Fibroblast of skin of back (primary cell): ENCODE measurements at places on chromosomes 6 and 20.

- no peak for DNase-seq
These were observed 68.0 kb downstream of the CD164 start for GRCh38 chr6:109314313-109314712.

DNA sequence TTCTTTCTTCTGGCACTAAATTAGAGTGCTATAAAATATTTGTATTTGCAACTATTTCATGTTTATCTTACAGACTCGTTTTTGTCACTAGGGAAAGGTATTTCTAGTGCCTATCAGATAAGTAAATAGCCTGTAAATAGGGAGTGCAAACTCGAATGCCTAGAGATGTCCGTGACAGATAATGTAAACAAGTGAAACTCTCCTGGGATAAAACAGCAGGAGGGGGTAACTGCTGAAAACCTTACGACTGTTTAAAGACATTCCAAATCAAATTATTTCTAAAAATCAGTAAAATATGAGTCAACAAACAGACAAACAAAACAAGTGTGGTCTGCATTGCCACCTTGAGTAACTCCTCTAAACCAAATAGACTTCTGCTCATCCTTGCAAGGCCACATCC is 932.1 kb downstream of the EYS start:
- no peak for DNase-seq

- no peak for DNase-seq
These were observed 4.4 kb upstream of the RBM38 start for GRCh38 chr20:57386762-57387161.

DNA sequence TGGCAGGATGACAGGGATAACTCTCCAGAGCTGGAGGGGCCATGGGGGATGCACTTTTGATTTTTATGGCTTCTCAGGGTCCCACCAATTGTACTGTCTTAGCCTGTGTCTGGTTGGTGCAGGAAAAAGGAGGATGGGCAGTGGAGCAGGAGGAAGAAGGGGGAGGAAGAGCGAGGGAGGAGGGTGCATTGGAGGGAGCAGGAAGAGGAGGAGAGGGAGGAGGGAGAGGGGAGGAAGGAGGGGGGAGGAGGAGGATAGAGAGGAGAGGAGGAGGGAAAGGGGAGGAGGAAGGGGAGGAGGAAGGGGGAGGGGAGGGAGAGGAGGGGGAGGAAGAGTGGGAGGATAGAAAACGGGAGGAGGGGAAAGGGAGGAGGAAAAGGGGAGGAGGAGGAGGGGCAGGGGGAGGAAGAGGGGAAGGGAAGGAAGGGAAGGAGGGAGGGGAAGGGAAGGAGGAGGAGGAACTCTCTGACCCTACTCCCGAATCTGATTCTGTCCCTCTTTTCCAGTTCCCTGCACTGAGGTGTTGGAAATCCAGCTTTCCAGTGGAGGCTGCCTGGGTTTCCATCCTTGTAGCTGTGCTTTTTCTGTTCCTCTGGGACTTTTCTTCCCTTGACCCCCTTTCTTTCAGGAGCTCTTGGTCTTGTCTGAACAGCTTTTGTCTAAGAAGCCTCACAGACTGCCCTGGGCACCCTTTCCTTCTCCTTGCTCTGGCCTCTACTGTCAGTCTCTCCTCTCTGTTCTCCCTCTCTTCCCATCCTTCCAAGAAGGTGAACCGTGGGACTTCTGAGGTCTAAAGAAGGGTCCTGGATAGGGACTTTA is 149.4 kb downstream of the DHX35 start:
- no peak for DNase-seq

DNA sequence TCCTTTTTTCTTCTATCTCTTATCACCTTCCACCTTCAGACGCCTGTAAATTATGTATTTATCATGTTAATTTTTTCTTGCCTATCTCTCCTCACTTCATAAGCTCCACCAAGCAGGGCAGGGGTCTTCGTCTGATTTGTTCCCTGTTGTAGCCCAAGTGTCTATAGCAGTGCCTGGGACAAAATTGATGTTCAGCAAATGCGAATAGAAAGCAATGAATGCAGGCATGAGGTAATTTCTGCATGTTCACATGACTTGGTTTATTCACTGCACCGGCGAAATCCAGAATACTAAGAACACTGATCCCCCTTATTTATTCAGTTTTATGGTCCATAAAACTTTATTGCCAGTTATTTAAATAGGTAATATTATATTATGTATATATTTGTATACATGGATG is 162.1 kb downstream of the TBC1D7 start:
- DNase-seq: no peak

- DNase-seq: no peak
These were observed 1.7 kb downstream of the RNF5 start for GRCh38 chr6:32179766-32180405.

GRCh38 chr6:145823328-145823944 is 8.8 kb upstream of the FBXO30 start:
- DNase-seq: no peak

DNA sequence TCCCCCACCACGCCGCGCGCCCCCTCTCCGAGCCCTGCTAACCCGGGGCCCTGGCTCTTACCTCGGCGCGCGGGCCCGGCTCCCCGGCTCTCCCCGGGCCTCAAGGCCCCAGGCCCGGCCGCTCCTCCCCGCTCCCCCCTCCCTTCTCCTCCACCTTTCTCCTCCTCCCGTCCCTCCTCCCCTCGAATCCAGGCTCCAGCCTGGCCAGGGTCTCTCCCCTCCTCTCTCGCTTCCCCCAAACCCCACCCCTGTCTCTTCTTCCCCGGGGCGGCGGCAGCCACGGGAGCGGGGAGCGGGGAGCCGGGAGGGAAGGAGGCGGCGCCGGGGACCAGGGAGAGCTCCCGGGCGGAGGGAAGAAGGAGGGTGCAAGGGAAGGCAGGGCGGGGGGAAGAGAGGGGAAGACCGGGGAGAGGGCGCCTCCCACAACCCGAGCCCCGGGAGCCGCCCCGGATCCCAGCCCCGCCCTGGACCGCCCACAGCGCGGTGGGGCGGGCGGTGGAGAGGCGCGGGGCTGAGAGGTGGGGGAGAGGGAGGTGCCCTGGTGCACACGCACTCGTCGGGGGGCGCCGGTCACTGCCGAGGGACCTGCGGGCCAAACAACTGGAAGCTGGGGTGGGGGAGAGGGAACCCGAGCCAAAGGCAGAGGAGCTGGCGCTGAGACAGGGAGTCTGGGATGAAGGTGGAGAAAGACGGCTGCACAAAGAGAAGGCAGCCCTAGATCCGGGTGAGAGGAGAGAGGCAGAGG is at the start of gene GABBR1:
Gene GABBR1, minus strand, starts transcription at position 395 of the 745 bp plus-strand sequence. CDS start 798 bp downstream, outside the sequence.
- peak; percentile 92 for DNase-seq

DNA sequence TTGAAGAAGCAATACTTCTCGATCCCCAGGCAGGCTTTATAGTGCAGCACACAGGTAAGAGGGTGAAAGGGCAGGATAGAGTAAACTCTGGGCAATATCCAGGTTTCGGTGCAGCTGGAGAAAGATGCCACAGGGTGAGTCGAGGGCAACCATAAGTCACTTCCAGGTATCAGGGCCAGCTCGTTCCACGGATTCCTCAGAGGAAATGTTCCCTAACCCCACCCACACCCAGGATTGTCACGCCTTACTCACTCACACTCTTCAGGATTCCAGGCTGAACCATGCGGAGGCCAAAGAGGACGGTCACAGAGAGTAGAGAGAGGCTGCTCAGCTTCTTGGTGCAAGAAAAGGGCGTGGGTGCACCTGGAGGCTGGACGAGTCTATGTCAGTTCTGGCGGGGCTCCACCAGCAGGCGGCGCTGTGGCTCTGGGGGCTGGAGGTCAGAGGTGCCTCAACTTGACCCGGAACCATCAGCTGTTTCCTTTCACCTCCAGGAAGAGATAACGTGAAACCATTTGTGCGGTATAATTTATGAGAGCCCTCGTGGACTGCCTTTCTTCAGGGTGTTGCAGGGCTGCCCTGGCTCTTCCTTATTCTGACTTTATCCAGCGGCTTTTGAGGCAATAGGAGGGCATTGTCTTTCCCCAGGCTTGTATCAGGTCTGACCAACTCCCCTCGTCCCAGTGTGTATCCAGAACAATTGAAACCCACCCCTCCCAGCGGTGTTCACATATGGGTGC is 14.5 kb upstream of the WFDC12 start:
- DNase-seq: no peak

GRCh38 chr6:168756009-168756634 is 315.1 kb downstream of the SMOC2 start:
- DNase-seq: peak; percentile 87

GRCh38 chr20:23048283-23049200 is 930 bp downstream of the THBD start:
- DNase-seq: no peak

DNA sequence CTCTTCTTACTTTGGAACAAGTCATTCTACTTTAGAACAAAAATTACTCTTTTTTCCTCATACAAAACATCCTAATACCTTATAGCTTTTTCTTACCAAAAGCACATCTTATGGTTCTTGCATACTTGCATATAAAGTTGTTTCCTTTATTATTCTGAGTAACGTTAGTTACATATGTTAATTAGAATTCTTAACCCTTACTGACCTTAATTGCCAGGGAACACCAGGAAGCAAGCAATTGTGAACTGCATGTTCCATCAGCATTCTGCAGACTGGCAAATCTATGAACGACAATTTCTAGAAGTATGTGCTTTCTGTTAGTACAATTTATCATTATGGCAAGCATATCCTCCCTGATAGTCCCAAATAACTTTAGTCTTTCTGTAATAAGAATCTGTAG is 831.0 kb downstream of the C6orf118 start:
- no peak for DNase-seq

- no peak for DNase-seq
These were observed 10.7 kb downstream of the ENPP5 start for GRCh38 chr6:46160102-46160501.

- DNase-seq: peak; percentile 23
These were observed 39.6 kb upstream of the CD93 start for GRCh38 chr20:23125625-23126191.

DNA sequence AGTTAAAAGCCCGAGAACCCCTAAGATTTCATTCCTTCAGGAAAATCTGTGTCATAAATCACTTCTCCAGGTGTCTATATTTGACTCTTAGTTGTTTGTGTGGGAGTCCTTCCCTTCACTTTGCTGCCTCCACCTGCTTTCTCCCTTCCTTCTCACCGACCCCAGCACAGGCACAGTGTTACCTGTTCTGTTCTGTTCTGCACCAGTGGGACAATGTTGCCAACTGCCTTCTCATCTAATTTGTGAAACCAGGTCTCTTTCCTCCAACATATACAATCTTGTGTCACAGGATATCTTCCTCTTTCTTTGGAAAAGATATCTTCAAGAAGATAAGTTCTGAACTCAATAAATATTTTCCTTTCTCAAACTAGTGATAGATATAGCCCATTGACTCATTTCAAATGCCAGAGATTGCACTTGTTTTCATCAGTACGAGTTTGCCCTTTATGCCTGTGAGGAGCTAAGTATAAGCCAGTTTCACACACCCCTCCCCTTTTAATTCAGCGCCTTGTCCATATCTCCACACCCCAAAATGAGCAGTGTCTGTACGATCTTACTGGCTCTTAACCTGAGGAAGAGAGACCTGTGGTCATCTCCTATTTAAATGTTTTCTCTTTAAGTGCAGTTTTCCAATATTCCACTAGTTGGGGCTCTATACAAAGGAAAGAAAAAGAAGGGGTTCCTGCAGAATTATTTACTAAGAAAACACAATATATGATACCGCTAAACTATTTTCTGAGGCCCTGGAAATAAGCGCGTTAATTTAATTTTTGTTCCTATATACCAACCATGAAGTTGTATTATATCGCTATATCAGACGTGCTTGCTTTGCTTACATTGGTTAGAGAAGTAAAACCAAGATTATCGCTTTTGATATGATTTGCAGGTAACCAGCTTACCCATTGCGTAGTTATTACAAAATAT is 81.6 kb upstream of the PREP start:
- DNase-seq: peak; percentile 52

- DNase-seq: no peak
These were observed 185.7 kb upstream of the EYA4 start for GRCh38 chr6:133055441-133055966.

DNA sequence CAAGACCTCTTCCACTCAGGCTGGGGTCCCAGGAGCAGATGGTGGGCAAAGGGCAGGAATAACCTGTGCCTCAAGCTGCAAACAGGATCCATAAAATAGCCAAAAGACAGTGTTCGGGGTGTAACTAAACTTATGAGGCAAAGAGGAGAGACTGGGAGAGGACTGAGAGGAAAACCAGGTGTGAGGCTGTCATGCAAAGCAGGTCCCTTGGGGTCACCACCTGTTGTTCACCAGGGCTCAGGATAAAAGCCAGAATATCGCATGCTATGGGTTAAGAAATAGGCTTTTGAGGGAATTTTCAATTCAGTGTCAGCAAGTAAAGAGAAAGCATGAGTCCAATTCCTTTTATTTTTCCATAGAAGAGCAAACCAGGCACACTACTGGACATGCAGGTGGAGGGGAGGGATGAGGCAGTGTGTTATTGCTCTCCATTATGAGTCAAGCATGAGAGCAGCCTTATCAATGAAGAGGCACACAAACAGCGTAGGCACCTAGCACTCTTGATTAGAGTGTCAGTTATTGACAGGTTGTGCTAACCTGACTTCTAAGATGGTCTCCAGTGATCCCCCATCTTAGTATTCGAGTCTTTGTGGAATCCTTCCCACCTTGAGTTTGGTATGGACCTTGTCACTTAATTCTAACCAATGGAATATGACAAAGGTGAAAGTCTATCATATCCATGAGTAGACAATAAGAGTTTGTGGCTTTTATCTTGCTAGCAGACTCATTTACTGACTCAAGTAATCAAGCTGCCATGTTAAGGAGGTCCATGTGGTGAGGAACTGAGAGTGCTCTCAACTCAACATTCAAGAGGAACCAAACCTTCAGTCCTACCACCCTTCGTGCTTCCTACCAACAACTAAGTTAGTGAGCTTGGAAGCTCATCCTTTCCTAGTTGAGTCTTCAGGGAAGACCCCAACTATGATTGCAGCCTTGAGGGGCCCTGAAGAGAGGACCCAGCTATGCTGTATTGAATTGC is 18.8 kb downstream of the HLA-E start:
- DNase-seq: no peak

DNA sequence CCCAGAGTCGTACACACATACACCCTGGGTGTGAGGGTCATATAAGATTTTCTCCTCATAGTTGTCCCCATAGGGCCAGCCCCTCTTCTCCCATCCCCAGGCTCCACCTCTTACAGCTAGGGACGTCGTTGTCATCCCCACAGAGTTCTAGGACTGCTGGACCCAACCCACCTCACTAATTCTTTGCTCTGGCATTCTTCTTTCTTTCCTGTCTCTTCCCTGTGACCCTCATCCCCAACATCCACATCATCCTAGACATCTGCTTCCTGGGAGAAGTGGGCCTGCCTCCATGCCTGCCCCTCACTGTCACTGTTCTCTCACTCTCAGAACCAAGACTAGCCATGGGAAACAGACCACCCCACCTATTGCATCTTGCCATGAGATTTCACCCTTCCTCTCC is 1.1 kb downstream of the PSMF1 start:
- no peak for DNase-seq

DNA sequence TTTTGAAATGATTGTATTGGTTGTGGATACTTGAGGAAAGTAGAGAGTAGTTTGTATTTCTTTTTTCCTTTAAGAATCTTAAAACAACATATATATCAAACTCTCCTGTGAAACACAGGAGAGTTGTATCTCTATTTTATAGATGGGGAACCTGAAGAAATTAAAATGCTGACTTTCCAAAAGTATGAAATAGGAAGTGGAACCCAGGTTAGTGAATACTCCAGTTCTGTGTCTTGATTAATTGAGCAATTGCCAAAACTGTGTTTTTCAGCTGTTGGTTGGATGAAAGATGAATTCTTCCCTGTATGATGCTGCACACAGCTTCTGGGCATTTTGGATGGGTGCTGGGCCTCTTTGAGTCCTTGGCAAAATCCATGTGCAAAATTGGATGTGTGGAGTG is 86.3 kb downstream of the ARID1B start:
- DNase-seq: no peak
